Caki2 (cell line): ENCODE measurements at places on chromosomes 11 and 22. TPM values are rescaled to one million over a fixed set of nuclear protein-coding genes. Genes with fewer than 3 reads are reported as not detected.
A peak's percentile ranks its signal among the peaks of the same experiment; 100 is the strongest.

DNA sequence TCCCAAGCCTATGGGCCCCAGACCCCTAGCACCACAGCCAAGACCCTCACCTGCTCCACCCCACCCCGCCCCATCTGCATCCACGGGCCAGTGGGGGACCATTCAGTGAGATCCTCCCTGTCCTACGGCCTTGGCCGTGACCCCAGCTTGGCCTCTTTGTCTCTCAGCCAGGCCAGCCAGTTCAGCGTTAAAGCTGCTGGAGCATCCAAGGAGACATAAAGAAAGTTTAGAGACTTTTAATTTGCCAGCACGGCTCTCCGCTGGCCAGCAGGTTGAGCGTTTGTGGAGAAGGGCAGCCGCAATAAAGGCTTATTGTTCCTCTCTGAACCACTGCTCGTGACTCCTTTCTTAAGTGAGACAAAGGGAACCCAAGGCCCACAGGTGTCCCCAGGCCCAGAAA, 49.3 kb upstream of the LMO1 start:
- DNase-seq, result no peak

DNA sequence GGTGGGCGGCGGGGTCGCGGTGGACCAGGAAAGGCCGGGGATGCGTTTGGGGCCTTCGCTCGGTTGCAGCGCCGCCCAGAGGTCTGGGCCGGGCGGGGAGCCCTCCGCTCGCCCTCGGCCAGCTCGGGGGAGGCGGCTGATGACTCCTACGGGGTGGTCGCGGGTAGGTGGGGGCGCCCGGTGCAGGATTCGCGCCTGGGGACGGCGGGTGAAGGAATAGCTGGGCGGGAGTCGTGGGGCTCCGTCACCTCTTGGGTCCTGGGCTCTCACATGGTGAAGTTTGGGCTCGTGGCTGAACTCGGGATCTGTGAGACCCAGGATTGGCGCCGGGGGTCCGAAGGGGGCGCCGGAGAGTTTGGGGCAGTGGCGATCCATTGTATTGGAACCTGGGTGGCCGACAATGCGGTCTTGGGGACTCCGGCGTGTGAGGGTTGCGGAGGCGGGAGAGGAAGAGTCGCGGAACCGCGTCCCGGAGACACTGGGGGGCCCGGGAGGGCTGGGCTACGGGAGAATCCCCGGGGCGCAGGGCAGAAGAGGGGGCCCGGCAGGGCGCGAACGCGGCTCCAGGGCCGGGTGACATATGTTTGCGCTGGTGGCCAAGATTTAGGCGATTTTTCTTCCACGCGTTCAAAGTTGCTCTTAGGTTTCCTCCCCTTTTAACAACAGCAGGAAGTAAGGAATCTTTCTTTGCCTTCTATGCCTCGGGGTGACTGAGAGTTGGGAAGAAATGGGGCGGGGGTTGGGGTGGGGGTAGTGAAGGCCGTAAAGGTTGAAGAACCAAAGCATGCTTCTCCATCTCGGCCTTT, 935 bp downstream of the QSER1 start:
- DNase-seq, result peak; percentile 38

CASP5 gene
- total RNA-seq, result not detected in 2 replicates

DNA sequence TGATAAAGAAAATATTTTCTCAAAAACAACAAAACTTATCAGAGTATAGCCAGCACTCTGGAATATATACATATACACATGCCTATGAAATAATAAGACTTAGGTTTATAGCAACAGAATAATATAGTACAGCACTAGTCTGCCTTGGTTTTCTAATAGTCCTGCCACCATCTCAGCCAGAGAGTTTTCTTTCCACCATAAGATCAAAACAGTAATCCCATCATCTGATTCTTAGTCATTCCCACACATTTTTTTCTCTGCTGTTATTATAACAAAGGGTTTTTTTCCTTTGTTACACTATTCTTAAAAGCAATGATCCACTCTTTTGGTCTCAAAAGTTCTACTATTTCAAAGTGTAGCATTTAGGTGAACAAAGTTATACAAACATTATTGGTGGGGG, 15.1 kb downstream of the MTMR2 start:
- peak; percentile 37 for DNase-seq

DNA sequence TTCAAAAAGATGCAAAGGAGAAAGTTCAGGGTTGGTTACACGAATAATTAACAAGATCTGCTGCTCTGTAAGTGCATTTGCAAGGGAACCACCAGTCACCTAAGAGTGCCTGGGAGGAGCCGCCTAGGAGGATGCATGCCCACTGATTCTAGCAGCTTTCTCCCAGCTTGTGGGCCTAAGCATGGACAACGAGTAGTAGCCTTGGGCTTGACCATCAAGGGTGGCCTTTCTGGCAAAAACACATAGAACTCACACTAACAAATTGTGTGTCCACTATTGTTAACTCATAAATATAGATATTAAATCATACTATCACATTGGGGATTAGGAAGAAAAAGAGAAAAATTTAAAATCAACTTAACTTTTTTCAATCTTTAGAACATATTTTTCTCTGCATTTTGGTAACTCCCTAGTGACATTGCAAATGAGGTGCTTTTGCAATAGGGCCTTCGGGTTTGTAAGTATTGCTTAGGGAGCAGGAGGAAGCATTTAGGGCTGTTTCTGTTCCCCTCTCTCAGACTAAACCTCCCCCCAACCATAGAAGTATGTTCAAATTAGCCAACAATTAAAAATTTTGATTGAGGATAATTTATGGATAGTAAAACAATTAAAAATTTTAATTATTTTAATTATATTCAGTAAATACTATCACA, 57.3 kb upstream of the CEP295 start:
- DNase-seq, result no peak
